ENCODE measurements at places on chromosomes 5 and 9.
A peak's percentile ranks its signal among the peaks of the same experiment; 100 is the strongest.

- DNase-seq = no peak
Measured at GRCh38 chr5:79464695-79465332, 49.1 kb downstream of the HOMER1 start.

DNA sequence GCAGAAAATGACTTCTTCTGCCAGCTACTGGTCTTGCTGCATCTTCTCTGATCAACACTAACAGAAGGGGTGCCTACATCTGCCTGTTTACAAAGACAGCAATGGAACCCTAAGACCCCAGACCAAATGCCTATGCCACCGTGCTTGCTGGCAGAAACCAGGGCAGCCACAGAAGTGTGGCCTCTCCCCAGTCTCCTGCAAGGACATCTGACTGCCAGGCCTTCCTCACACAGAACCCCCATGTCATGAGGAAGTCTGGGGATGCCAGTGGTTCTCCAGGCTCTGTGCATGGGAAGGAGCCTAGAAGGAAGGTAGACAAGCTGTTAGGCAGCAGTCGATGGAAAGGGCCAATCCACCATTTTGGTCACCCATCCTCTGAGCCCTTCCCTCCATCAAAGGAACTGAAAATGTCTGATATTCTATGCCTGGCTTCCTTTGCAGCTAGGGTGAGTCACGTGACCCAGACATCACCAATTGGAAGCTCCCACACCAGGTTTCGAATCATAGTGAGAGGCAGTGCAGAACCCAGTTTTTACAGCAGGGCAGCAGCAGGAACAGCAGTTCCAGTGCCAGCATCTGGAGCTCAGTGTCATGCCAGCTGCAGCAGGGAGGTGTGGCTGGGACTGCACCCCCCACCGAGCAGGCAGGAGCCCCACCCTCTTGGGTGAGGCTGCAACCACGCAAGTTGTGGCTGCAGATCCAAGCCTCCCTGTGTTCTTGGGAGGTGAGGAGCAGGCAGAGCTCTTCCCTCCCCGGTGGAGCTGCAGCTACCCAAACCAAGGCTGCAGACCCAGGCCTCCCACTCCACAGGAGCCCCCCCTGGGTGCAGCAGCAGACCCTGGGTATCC, 123.4 kb downstream of the OLFM1 start:
- DNase-seq = no peak

GRCh38 chr5:76149636-76150035, 66.5 kb downstream of the SV2C start:
- DNase-seq = no peak

DNA sequence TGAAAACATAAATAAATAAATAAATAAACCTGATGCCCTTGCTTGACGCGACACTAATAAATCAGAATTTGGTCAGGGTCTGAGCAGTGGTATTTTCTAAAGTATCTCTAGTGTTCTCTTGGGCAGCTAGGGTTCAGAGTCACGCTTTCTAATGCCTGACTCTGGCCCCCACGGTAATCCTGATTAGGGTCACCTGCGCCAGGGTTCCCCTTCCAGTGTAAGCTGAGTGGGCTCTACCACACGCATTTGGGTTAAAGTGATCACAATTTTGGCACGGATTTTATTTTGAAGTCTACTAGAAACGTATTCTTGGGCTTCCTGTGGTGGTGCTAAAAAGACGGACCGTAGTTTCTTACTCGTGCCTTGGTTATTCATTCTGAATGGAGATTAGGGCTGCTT, 651 bp downstream of the TTC1 start:
- no peak for DNase-seq

DNA sequence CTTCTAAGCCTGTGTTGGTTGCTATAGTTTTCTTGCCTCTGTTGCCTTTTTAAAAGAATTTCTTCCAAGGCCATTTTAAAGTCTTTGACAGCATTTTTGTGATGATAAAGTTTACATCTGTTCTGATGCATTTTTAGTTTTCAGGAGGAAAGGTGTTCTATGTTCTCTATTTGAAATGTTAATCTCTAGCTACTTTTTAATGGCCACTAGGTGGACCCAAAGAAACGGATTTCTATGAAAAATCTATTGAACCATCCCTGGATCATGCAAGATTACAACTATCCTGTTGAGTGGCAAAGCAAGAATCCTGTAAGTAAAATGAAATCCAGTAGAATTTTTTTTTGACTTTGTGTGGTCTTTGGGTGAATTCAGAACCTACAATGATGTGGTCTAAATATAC, 60.2 kb downstream of the MELK start:
- DNase-seq = no peak

- no peak for DNase-seq
Measured at GRCh38 chr9:34715639-34716215, 5.8 kb upstream of the CCL21 start.

DNA sequence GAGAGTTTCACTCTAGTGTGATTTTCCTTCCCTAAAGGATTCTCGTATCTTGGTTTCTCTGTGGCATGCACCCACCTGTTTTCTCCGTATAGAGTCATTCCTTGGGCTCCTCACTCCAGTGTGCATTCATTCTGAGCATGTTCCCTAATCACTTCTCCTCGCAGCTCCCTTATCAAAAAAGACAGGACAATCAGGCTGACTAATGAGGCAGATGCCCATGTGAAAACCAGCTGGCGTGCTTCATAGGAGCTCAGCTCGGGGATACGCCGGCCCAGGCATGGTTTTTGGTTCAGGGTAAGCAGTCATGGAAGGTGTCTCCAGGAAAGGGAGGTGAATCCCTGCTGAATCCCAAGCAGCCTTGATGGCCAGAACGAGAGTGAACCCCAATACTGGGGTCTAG, 41.2 kb upstream of the INSYN2B start:
- no peak for DNase-seq

- DNase-seq = no peak
Measured at GRCh38 chr9:109286981-109287380, 33.9 kb downstream of the EPB41L4B start.

- no peak for DNase-seq
Measured at GRCh38 chr5:168747987-168748777, 169.0 kb upstream of the PANK3 start.

DNA sequence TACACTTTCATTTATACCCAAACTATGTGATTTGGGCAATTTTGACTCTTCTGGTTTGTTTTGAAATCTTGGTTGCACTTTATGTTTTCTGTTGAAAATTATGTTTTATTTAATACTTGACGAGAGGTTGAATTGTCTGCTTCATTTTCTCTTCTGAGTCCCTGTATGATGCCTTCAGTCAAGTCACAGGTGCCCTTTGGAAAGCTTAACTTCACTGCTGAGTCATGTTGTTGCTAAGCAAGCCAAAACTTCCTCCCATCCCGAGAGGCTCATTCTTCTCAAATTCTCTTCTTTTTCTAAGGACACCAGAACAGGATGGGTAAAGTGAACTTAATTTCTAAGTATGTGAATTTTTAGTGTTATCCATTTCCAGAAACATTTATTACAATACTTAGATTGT, 455.3 kb upstream of the PTGER4 start:
- DNase-seq = no peak

DNA sequence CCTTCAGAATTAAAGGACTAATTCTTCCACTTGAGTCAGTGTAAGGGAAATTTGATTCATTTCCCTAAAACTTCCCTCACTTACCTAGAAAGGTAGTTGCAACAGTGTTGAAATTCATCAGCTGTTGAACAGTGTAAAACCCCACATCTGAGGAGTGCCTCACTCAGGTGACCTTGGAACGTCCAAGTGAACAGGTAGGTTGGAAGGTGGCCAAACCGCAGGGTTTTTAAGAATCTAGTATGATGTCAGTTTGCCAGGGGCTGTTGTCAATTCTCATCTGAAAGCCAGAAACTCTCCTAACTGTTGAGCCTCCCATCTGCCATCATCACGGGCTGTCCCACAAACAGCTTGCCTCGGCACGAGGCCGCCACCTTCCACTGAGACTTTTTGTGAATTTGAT, 105.7 kb downstream of the TMEM174 start:
- DNase-seq = no peak

GRCh38 chr5:98804066-98804465, 30.6 kb downstream of the RGMB start:
- no peak for DNase-seq

DNA sequence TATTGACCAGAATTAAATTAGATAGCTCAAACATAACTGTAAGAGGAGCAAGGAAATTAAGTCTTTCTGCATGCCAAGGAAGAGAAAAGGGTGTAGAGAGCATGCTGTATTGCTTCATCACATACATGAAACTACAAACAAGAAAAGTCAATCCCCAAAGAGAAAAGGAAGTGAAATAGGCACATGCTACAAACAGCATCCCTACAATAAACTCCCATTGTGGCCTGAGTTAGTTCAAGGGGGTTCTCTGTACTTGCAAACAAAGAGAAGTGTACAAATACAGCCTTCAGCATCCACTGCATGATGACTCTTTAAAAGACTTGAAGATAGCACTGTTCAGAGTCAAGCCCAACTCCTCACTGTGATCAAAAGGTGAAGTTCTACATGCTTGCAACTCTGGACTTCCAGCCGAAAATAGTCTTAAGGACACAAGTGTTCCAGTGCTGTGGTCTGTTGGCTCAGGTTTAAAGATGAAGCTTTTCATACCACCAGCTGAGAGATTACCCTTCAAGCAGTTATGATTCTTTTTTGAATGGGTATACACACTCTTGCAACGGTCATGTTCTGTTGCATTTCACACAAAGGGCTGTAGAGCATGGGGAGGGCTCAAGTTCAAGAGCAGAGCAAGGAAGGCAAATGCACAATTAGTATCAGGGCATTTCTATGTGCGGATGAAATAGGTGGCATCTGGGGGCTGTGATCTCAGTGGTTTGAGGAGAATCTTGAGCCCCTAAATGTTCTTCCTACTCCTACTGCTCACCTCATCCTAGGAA, 534.5 kb downstream of the EBF1 start:
- no peak for DNase-seq

DNA sequence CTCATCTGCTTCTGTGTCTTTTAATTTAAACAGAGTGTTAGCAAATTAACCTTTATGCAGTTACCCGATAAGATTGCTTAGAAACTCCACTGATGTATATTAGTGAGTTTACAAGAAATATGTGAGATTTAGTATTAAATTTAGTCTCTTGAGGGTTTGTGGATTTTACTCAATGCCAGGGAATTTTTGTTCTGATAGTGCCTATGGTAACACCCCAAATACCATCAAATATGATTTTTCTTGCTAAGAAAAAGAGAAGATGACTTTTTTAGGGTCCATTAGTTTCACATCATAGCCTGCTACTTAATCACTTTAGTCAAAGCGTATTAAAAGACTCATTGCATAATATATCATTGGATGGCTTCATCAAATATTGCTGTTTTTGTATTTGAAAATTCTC, 224.9 kb downstream of the PCSK5 start:
- DNase-seq = no peak

- peak; percentile 48 for DNase-seq
Measured at GRCh38 chr9:75088646-75089372, 495 bp downstream of the OSTF1 start.

GRCh38 chr9:71758785-71759184, 9.5 kb downstream of the CEMIP2 start:
- no peak for DNase-seq

DNA sequence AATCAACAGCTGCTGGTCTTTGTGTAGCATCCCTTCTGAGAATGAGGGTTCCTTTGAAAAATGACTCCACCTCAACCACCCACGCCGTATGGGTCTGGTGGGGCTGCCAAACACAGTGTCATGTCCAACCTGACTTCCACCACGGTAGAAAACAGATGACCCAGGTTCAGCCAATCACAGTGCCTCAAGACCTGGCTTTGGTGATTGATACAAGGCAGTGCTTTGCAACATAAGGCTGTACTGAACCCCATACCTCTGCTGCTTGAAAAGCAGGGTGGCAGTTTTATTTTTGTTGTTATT, 11.5 kb upstream of the TGFBR1 start:
- no peak for DNase-seq

GRCh38 chr5:76386360-76386759, 16.7 kb upstream of the IQGAP2 start:
- DNase-seq = no peak

DNA sequence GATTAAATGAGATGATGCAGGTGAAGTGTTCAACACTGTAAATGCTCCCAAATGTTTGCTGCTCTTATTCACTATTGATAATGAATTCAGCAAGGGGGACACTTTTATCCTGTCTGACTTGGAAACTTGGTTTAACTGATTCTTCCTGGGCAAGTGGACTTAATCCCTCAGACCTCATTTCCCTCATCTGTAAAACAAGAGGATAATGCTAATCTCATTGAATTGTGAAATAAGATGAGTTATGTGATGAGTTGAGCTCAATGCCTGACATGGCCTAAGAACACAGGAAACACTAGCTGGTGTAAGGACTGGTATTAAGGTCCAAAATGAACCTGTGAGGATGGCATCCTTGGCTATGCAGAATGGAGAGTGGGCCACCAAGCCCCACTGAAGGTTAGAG, 23.3 kb downstream of the TNFSF15 start:
- DNase-seq = no peak

GRCh38 chr5:141529873-141530272, 41.0 kb downstream of the PCDHGC5 start:
- no peak for DNase-seq

- no peak for DNase-seq
Measured at GRCh38 chr5:143059355-143059754, 289.2 kb downstream of the ARHGAP26 start.

- DNase-seq = no peak
Measured at GRCh38 chr9:69740872-69741505, 18.8 kb downstream of the PTAR1 start.

GRCh38 chr9:278651-279050, 64.0 kb downstream of the DOCK8 start:
- DNase-seq = peak; percentile 23

DNA sequence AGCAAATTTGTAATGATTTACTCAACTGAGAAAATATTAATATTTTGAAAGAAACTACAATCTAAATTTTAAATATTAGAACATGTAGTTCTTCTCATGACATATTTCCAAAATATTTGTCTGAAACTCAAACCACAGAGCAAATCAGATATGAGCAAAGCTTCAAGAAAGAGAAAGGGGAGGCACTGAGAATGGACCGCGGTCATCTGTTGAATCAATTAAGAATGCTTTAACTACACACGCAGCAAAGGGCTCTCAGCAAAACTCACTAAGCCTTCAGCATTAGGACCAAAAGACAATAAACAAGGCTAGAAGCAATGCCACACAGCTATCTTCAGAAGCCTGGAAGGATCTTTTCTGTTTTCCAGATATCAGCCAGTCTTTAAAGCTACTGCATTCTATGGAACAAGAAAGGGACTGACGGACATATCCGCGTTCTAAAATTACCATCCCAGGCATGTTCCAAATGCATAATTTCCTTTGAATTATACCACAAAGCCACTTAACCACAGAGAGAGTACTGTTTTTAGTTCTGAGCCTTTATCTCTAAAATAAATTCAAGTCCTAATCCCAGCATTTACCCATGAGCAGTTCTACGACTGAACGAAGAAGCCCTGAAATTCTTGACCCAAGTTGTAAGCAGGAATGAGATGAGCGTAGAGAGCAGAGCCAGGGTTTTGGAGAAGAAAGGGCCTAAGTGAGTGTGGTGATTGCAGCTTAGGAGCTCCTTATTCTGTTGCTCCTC, 513.5 kb downstream of the AGTPBP1 start:
- DNase-seq = no peak

DNA sequence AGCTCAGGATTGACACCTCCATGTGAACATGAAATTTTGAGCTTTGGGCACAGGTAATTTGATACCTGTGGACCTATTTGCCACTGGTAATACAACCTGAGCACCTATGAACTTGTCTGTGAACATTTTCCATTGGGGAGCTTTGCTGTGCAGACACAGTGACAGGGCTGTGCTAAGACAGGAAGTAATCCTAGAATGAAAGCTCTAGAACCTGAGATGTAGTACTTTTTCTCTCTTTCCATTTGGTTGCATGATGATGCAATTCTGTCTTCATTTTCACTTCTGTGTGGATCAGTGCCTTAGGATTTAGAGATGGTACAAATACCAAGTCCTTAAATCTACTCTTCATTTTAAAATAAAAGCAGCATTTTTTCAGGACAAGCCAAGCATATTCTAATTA, 216.9 kb downstream of the NR3C1 start:
- DNase-seq = no peak
